ENCODE measurements at places on chromosomes 6 and 20. TPM values are rescaled to one million over a fixed set of nuclear protein-coding genes. Genes with fewer than 3 reads are reported as not detected.
A peak's percentile ranks its signal among the peaks of the same experiment; 100 is the strongest.

ARMH2 gene
- total RNA-seq, result 1.2 TPM

ERVFRD-1 gene
- not detected for total RNA-seq

MRPS18A gene
- total RNA-seq, result 38.5 TPM

TXLNB gene
- 0.90 TPM for total RNA-seq

PROKR2 gene
- total RNA-seq, result not detected

TSBP1 gene
- total RNA-seq, result not detected

NEURL2 gene
- 1.6 TPM for total RNA-seq

FNDC11 gene
- total RNA-seq, result 0.20 TPM

PACSIN1 gene
- total RNA-seq, result 2.2 TPM

IRF4 gene
- total RNA-seq, result 171 TPM

CTCFL gene
- total RNA-seq, result not detected

PPP1R11 gene
- total RNA-seq, result 62.5 TPM

TCP11 gene
- total RNA-seq, result not detected

DNA sequence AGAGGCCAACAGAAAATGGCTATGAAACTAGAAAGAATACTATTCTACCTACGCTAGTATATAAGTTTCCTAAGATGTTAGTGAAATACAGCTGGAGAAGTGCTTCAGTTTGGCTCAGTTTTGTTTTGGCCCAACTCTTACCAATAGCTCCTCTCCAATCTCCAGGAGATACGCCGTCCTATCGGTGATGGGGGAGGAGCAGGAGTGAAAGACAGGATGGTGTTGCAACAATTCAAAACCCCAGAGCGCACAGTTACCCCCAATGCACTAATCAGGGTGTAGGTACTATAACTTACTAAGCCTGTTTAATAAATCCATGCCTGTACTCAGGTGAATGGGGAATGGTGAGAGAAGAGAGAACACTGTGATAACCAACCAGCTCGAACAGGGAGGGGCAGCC lies 24.2 kb upstream of the RAB23 start:
- no peaks in the 10 kb centered on the region for H3K4me1 ChIP-seq
- peaks cover 3% of the 10 kb centered on the region for H3K27me3 ChIP-seq
- no peak overlapping the region for H3K27ac ChIP-seq

DNA sequence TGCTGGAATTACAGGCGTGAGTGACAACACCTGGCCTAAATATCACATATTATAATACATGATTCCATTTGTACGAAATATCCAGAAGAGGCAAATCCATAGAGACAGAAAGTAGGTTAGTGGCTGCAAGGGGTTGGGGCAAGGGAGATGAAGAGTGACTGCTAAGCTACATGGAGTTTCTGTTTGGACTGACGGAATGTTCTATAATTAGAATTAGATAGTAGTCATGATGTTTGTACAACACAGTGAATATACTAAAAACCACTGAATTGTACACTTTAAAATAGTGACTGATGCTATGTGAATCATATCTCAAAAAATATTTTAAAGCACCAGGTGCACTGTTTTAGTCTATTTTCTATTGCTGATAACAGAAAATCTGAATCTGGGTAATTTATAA lies 3.7 kb upstream of the HEBP2 start:
- DNase-seq, result no peak
- H3K27ac ChIP-seq, result no peak overlapping the region
- peaks cover 5% of the 10 kb centered on the region for H3K36me3 ChIP-seq
- no peaks in the 10 kb centered on the region for H3K27me3 ChIP-seq

- peaks cover 26% of the 10 kb centered on the region for H3K27me3 ChIP-seq
- H3K27ac ChIP-seq, result no peak overlapping the region
- no peak for DNase-seq
Measured at GRCh38 chr20:56974499-56975250, 291.8 kb downstream of the BMP7 start.

- peaks cover 6% of the 10 kb centered on the region for H3K27me3 ChIP-seq
- H3K4me3 ChIP-seq, result no peak overlapping the region
- H3K27ac ChIP-seq, result no peak overlapping the region
- H3K4me1 ChIP-seq, result no peaks in the 10 kb centered on the region
Measured at GRCh38 chr20:41716436-41716835, 98.3 kb upstream of the CHD6 start.

DNA sequence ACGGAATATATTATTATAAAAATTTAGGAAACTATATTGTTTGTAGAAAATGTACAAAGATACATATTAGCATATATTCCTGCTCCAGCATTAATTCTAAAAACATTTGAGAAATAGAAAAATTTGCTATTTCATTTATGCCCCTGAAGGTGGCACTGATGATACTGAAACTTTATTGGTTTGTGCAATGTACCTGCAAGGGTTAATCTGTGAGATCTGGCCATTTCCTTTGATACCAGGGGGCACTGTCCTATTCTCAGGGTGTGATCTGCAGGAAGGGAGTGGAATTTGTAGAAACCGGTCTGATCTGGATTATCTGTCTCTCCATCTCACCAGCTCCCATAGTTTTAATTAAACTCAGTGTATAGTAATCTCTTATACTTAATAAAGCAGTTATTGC lies 625.1 kb upstream of the IMPG1 start:
- H3K27me3 ChIP-seq, result no peaks in the 10 kb centered on the region
- H3K36me3 ChIP-seq, result no peaks in the 10 kb centered on the region
- no peak overlapping the region for H3K4me3 ChIP-seq
- no peak for DNase-seq

- peak overlapping the region; percentile 82 for H3K27ac ChIP-seq
- DNase-seq, result no peak
- H3K4me1 ChIP-seq, result peaks cover 45% of the 10 kb centered on the region
- peak overlapping the region; percentile 95 for H3K4me3 ChIP-seq
Measured at GRCh38 chr6:10719964-10720264, 3.0 kb upstream of the TMEM14C start.

DNA sequence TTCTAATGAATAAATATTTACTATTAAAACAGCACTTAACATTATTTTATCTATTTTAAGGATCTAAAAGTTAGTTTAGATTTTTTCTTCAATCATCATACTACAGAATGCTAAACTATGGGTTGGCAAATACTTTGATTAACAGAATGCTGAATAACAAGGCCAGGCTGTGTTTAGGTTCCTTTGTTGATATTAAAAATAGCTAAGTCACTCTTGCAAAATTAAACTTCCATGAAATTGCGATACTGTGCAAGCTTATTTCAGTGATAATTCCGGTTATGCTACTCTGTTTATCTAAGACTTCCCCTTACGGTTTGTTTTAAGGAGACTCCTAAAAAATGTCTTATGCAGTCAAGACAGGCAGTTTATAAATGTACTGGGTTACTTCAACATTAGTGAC lies 2.8 kb downstream of the RNF24 start:
- no peak overlapping the region for H3K27ac ChIP-seq
- DNase-seq, result no peak
- no peak overlapping the region for H3K4me3 ChIP-seq
- peaks cover 43% of the 10 kb centered on the region for H3K4me1 ChIP-seq
- no peaks in the 10 kb centered on the region for H3K27me3 ChIP-seq

DNA sequence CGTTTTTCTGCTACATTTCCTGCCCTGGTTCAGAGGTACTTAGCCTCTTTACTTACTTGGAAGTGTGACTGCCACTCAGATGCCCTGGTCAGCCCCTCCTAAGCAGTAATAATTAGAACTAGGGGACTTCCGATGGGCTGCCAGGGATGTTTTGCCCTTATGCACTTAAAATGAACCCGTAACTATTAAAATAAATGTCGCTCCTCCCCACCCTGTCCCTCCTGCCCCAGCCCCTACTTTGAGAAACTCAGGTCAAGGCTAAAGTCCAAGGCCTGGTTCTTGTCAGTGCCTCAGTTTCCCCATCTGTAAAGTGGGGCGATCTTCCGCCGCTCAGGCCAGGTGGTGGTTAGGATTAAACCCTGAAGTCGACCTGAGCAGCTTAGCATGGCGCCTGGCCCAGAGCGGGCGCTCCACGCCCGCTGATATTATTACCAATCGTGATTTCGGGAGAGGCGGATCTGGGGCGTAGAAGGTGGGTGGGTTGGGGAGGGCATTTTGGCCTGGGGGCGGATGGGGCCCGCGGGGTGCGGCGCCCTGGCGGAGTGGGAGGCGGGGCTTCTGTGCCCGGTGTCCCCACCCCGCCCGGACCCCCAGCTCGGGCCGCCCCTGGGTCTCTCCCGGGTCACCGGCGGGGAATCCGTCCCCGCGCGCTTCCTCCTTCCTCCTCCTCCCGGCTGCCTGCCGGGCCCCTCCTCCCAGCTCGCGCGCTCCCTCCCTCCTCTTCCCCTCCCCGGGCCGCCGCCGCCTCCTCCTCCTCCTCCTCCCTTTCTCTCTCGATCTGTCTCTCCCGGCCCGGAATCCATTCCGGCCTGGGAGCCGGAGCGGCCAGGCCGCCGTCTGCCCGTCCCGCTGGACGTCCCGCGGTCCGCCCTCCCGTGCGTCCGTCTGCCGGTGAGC lies at the start of gene SRC:
SRC (plus strand) TSS at position 802 of the 897 bp plus-strand sequence. CDS start 38,014 bp downstream, outside the sequence.
- peak within 1 kb of the TSS; percentile 66 for H3K4me3 ChIP-seq
- no peak within 1 kb of the TSS for H3K27ac ChIP-seq
- peak; percentile 51 for DNase-seq
- no peaks in the 10 kb centered on the region for H3K36me3 ChIP-seq
- H3K4me1 ChIP-seq, result peaks cover 11% of the 10 kb centered on the region

GRCh38 chr6:93341900-93342613 lies 77.3 kb downstream of the EPHA7 start:
- no peaks in the 10 kb centered on the region for H3K4me1 ChIP-seq
- no peaks in the 10 kb centered on the region for H3K36me3 ChIP-seq
- no peak overlapping the region for H3K27ac ChIP-seq
- no peaks in the 10 kb centered on the region for H3K27me3 ChIP-seq
- H3K4me3 ChIP-seq, result no peak overlapping the region

DNA sequence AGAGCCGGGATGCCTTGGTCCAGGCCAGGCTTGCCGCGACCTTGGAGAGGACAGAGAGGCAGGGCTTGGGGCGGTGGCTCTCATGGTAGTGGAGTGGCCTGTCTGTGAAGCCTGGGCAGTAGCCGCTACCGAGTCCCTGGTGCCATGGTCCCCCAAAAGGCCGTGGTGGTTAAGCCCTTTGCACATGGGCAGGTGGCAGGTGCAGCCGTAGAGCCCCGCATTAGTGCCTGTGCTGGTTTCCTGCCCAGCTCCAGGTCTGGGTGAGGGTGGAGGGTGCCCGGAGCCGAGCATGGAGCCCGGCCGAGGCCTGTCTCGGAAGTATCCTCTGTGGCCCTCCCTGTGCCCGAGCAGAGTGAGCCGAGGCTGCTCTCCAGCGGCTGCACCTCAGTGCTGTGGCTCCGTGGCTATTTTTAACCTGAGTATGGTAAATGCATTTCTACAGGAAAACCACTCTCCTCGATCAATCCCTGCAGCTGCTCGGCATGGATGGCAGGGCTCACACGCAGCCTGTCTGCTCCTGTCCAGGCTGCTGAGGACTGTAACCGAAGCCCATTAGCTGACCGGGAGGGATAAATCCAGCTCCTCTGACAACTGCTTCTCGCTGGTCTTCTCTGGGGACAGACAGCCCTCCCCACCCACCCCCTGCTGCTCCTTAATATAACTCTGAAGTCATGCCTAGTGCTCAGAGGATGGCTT lies 36.3 kb upstream of the GATA5 start:
- no peaks in the 10 kb centered on the region for H3K36me3 ChIP-seq
- no peak for DNase-seq
- H3K27ac ChIP-seq, result no peak overlapping the region
- H3K4me1 ChIP-seq, result no peaks in the 10 kb centered on the region
- no peak overlapping the region for H3K4me3 ChIP-seq

GRCh38 chr6:35017411-35018181 lies 123.5 kb downstream of the TCP11 start:
- no peaks in the 10 kb centered on the region for H3K4me1 ChIP-seq
- H3K4me3 ChIP-seq, result no peak overlapping the region
- H3K27ac ChIP-seq, result no peak overlapping the region
- DNase-seq, result no peak
- H3K27me3 ChIP-seq, result no peaks in the 10 kb centered on the region

GRCh38 chr6:140203661-140204147 lies 829.3 kb upstream of the CITED2 start:
- H3K27ac ChIP-seq, result no peak overlapping the region
- H3K4me1 ChIP-seq, result no peaks in the 10 kb centered on the region
- H3K36me3 ChIP-seq, result no peaks in the 10 kb centered on the region
- no peak overlapping the region for H3K4me3 ChIP-seq
- no peak for DNase-seq

- H3K4me3 ChIP-seq, result no peak overlapping the region
- no peaks in the 10 kb centered on the region for H3K36me3 ChIP-seq
- no peak for DNase-seq
Measured at GRCh38 chr6:116022841-116023445, 37.7 kb downstream of the FRK start.

DNA sequence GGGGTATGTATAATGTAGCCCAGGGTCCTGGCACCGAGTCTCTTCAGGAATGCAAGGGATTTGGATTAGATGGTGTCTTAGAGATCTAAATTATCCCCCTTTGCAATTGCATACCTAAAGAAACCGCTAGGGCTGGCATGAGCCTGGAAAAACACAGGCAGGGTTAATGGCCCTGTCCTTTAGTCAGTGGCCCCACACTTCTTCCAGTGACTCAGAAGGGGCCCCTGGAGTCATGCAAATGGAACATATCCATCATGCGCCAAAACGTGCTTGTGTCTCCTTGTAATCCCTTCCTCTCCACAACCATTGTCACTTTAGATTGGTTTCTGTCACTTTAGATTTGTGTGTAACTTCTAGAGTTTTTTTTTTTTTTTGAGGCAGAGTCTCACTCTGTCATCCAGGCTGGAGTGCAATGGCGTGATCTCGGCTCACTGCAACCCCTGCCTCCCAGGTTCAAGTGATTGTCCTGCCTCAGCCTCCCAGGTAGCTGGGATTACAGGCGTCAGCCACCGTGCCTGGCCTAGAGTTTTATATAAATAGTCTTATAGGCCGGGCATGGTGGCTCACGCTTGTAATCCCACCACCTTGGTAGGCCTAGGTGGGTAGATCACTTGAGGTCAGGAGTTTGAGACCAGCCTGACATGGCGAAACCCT lies 8.7 kb upstream of the MYBL2 start:
- peaks cover 18% of the 10 kb centered on the region for H3K4me1 ChIP-seq
- peak; percentile 29 for DNase-seq
- H3K27me3 ChIP-seq, result no peaks in the 10 kb centered on the region
- H3K4me3 ChIP-seq, result peak overlapping the region; percentile 91

DNA sequence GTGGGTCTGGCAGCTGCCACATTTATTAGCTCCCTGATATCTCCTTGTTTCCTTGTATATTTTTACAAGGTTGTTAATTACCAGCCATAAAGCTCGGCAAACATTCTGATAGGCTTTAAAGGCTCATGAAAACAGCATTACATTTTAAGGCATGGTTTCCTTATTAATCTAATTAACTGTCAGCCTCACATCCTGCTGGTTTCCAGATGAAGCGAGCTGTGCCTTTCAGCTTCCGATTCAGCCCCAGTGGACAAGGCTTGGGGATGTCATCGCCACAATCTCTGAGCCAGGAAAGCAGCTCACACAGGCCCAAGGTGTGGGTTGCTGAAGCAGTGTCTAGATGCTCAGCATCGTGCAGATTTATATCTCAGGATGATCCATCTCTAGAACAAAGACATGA lies 66.0 kb upstream of the RALY start:
- H3K27ac ChIP-seq, result no peak overlapping the region
- no peaks in the 10 kb centered on the region for H3K4me1 ChIP-seq
- peaks cover 8% of the 10 kb centered on the region for H3K27me3 ChIP-seq
- no peak for DNase-seq
- no peaks in the 10 kb centered on the region for H3K36me3 ChIP-seq

- no peak overlapping the region for H3K4me3 ChIP-seq
- no peaks in the 10 kb centered on the region for H3K4me1 ChIP-seq
- DNase-seq, result no peak
- H3K36me3 ChIP-seq, result no peaks in the 10 kb centered on the region
- H3K27me3 ChIP-seq, result no peaks in the 10 kb centered on the region
- no peak overlapping the region for H3K27ac ChIP-seq
Measured at GRCh38 chr6:22333802-22334201, 37.0 kb upstream of the PRL start.

- no peak overlapping the region for H3K4me3 ChIP-seq
- H3K27me3 ChIP-seq, result no peaks in the 10 kb centered on the region
- peaks cover 31% of the 10 kb centered on the region for H3K4me1 ChIP-seq
- peak overlapping the region; percentile 16 for H3K27ac ChIP-seq
Measured at GRCh38 chr6:139325125-139325524, 33.3 kb upstream of the TXLNB start.
